NCI-H2029 (cell line): ENCODE measurements at places on chromosomes 3 and 15.

- DNase-seq = no peak
These were observed 188.2 kb downstream of the VPS13C start for GRCh38 chr15:61871926-61872522.

DNA sequence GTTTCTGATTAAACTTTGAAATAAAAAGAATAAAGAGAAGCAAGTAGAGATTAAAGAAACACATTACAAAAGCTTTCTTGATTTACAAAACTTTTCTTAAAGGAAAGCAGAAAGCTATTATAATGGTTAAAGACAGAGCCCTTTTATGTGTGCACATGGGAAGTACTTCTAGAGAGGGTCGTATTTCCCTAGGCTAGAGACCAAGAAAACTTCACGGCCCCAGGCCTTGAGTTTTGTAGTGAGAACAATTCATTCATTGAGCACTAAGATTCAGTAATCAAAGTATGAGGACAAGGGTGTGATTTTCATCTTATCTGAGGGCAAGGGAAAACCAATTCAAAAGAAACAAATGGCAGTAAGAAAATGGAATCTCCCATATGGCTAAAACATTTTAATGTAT, 854.1 kb downstream of the ROBO1 start:
- DNase-seq = no peak

DNA sequence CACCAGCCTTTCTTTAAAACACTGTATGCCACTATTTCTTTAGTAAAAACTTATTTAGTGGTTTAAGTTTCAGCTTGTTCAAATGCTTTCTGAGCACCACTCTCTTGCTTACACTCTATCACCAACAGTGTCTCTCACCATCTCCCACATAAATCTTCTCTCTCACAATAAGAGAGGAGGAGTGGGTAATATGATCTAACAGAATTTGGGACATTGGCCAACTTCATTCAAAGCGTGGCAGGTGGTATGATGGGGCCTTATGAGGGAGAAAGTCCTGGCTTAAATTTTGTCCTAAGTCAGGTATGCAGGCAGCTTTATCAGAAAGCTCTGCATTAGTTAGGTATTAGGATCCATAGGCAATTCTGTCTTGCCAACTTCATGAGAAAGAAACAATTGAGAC, 1132.5 kb downstream of the TUSC7 start:
- peak; percentile 50 for DNase-seq

DNA sequence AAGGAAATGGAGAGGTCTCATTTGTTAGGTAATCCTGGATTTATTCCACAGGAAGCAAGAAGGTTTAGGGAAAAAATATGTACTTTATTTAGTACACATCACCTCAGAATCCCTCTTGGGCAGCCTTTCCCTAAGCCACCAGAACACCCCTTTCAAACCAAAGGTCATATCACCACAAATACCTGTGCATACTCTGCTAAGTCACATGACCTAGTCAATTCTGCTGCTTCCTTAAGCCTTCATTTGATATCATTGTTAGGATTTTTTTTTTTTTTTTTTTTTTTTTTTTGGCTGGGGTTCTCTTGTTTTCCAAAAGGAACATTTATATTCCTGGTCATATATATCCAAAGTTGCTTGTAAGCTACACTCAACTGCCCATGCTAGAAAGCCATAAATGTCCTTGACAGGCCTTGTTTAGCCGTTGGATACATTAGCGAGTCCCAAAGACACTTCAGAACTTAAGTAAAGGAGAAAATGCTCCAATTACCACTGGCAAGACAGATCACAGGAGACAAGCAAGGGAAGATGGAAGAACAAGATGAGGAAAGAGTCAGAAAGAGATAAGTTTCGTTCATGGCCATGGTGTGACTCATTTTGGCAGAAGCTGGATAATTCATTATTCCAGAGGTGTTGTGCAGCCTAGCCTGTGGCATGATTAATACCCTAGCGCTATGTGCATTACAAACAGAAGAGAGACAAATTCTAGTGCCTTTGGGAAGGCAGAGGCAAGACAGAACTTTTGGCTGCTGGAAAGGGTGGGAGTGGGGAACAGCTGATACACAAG, 155.6 kb upstream of the SLC2A2 start:
- no peak for DNase-seq

- DNase-seq = no peak
These were observed 7.9 kb upstream of the SSUH2 start for GRCh38 chr3:8652324-8652987.

DNA sequence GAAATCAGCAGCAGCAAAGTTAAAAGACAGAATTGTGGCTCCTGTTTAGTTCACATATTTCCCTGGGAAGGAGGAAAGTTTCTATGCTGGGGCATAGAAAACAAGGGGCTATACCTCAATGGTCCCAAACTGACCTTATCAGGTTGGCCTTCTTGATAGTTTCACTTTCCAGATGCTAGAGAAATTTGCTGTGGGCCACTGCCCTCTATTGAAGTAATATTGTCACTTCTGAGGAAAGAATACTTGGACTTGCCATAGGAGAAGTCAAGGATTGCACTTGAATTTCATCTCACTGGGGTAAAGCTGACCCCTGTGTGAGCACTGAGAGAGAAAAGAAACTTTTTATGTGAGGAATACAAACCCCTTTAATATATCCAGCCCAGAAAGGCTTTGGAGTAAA, 49.3 kb upstream of the XCR1 start:
- DNase-seq = no peak

- no peak for DNase-seq
These were observed 482.0 kb upstream of the ONECUT1 start for GRCh38 chr15:53272116-53272515.

DNA sequence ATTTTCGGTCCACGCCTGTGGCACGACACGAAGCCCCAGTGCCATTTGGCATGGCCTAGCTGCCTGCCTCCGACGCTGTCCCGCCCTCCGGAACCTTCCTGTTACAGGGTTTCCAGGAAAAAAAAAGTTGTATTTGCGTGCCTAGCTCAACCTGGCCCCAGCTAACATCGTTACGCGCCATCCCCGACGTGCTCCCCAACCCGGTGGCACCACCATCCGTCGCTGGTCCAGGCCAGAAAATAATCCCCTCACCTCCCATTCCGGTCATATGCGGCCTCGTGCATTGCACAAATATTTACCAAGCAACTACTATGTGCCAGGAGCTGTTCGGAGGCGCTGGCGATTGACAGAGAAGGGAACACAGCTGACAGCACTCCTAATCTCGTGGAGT, 1.4 kb upstream of the CYP1A1 start:
- no peak for DNase-seq

GRCh38 chr3:57446318-57446841, 97.8 kb downstream of the DNAH12 start:
- no peak for DNase-seq

DNA sequence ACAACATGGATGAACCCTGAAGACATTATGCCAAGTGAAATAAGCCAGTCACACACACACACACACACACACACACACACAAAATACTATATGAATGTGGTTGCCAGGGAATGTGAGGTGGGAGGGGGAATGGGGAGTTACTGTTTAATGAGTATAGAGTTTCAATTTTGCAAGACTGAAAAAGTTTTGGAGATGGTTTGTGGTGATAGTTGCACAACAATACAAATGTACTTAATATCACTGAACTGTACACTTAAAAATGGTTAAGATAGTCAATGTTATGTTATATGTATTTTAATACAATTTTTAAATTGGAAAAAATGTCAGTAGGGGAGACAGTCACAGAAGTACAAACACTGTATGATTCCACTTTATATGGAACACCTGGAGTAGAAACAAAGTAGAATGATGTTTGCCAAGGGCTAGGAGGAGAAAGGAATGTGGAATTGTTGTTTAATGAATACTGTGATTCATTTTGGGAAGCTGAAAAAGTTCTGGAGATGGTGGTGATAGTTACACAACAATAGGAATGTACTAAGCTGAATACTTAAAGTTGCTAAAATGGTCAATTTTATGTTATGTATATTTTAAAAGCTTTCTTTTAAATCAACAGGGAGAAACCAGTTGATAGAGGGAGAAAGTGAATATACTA, 76.6 kb downstream of the RPL39L start:
- no peak for DNase-seq

- no peak for DNase-seq
These were observed 26.5 kb downstream of the IQGAP1 start for GRCh38 chr15:90414408-90415028.

- DNase-seq = no peak
These were observed 128.6 kb downstream of the DUT start for GRCh38 chr15:48459571-48460442.

DNA sequence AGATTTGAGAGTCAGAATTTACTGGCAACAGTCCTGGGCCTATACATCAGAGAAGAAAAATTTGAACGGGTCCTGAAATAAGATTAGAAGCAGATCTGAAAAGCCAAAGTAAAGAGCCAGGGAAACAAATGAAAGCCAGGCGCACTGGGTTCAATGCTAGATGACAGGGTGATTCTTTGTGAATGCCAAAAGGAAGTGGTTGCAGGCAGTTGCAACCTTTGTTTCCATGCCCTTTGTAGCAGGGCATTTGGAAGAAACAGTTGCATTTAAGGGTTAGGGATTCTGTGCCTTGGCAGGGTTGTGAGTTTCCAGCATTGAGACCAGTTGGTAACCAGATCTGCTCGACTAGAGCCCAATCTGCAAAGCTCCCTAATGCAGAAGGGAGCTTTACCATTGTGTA, 36.4 kb upstream of the MTHFS start:
- DNase-seq = no peak

- DNase-seq = no peak
These were observed 26.7 kb downstream of the TMEM43 start for GRCh38 chr3:14151471-14152083.

DNA sequence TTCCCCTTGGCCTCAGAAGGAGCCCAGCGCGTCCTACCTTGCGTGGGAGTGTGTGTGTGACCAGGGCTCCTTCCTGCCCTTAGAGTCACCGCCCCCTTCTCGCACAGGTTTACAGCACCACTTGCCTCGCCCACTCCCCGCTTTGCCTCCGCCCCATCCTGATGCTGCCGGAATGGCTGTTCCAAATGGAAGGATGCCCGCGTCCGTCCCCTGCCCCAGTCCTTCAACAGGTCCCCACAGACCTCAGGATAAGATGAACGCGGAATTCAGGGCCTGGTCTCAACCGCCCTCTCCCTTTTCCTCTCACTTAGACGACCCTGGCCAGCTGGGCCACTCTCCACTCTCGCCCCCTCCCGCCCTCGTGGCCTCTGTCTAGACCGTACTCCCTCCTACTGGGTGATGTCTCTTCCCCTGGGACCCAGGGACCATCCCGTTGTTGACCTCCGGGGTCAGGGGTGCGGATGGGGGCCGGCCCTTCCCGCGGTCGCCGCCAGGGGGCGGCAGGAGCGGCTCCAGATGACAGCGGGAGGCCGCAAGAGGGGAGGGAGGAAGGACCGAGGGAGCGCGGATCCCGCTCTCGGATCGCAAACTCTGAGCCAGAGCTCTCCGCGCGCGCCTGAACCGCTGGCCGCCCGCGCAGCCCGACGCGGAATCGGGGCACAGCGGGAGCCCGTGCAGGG, at the start of gene THSD4:
TSS of gene THSD4 (plus strand) at position 585 of the 680 bp plus-strand sequence.
- DNase-seq = no peak

GRCh38 chr15:69170597-69170996, 10.2 kb downstream of the GLCE start:
- DNase-seq = peak; percentile 17

DNA sequence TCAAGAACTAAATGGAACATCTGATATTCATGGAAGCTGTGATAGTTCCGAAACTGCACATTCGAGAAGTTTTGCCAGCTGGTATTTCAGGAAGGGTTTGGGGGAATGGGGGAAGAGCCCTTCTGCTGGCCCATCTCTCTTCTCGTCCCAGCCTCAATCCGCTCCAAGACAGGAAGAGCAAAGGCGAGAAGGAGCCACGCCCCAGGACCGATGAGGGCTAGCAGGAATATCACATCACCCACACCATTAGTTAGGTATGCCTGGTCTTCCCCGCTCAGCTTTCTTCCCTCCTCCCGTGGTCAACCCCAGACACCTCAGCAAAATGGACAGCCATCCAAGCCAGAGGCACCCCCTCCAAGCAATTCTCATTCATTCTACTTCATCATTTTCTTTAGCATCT, 14.9 kb upstream of the PCSK6 start:
- no peak for DNase-seq

- DNase-seq = no peak
These were observed 533 bp downstream of the ARF4 start for GRCh38 chr3:57596495-57597126.

- no peak for DNase-seq
These were observed 46.8 kb upstream of the PCSK6 start for GRCh38 chr15:101536166-101536874.

DNA sequence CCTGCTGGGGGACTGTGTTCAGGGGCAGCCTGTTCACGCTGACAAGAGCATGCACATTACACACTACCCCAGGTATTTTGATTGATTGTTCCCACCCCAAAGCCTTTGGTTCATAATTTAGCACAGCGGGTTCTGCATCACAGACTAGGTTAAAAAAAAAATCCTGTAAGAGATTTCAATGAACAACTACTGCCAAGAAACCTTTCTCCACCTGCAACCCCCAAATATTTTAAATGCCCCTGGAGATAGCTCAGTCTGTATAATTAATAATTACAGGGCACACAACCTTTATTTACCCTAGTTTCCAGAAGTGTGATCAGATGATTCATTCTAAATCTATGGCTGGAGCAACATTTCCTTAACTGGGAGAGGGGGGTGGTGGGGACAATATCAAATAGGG, 87.6 kb downstream of the NR2F2 start:
- no peak for DNase-seq
